GM12878 (cell line): ENCODE measurements at places on chromosomes 12 and 14. TPM values are rescaled to one million over a fixed set of nuclear protein-coding genes. Genes with fewer than 3 reads are reported as not detected.

The SLC25A47 gene
- not detected in 2 replicates for polyA plus RNA-seq

GRCh38 chr14:24338843-24339242 is 948 bp downstream of the RIPK3 start:
- DNase-seq: no peak

- DNase-seq: no peak
Observed at GRCh38 chr12:57613427-57614109, 2.3 kb downstream of the ARHGEF25 start.

The DIO3 gene
- not detected in 2 replicates for polyA plus RNA-seq

- DNase-seq: no peak
Observed at GRCh38 chr12:119373001-119373400, 38.5 kb downstream of the CCDC60 start.

The GALNT8 gene
- 0.02 and 0.14 TPM in 2 replicates for polyA plus RNA-seq
